ENCODE measurements at places on chromosomes 3 and 15.

DNA sequence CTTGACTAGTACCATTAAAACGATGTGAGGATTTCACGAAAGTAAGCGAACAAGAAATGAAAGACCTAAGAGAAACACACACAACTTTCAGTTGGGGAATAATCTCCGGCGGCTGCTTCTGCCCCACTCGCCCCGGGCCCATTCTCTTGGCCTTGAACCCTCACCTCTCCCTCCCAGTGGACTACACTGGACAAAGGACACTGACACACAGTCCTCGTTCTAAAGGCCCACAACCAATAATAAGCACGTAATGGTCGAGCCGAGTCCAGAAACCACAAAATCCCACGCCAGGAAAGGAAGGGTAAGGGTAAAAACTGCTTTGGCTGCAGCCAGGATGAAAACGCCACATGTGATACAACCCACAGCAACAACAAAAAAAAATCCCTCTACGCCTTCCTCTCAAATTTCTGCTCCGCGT, 469 bp downstream of the ZNF770 start:
- no peak for DNase-seq

DNA sequence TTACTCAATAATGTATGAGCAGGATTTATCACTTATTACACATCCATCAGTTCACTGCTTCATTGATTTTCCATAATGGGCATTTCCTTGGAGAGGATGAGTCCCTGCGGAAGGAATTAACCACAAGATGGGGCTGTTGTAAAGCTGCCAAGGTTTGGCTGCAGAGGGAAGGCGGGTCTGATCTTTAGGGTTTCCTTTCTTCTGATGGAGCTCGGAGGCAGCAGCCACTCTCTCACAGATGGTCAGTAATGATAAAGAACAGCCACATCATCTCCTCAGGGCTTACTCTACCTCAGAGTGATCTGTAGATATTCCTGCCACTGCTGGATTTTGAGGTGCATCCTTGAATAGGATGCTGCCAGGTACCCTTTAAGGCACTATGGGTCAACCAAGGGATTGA, 115.2 kb downstream of the USP13 start:
- no peak for DNase-seq

GRCh38 chr3:195690951-195691350, 29.8 kb upstream of the MUC20 start:
- no peak for DNase-seq

- DNase-seq = no peak
Measured at GRCh38 chr3:117893001-117893400, 1141.6 kb downstream of the IGSF11 start.

- DNase-seq = no peak
Measured at GRCh38 chr15:83206526-83207008, 1.1 kb downstream of the HDGFL3 start.

DNA sequence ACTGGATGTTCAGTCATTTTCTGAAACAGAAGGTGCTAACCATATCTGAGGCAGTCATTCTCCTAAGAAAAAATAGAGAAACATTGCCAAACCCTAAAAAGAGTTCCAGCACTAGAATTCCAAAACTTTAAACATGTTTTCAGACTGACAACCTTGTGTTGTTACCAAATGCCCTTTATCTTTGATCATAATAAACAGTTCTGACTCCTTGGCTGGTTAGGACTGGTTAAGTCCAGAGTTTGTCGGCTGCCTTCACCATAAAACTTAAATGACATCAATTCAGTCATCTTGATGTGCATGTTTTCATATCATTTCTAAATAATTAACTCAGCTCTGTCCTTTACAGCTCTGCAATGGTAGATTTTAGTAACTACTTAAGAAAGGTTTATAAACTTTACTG, 68.0 kb downstream of the COL8A1 start:
- no peak for DNase-seq

- no peak for DNase-seq
Measured at GRCh38 chr3:131053043-131053859, 26.6 kb downstream of the NEK11 start.

DNA sequence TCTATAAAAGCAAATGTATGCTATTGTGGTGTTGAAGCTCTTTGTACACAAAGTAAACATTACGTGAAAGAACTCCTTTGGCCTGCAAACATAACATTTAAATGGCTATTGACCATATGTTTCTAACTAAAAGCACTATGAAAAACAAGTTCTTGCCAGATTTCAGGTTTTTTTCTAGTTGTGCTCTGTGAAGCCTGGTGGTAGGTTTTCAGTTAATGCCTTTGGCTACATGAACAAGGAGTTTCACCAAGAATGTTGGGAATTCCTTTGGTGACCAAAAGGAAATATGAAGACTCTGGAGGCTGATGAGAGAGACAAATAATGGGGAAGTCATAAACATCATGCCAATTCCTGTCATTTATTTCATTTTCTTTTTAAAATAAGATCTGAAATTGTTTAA, 66.0 kb downstream of the RBMS3 start:
- no peak for DNase-seq

- no peak for DNase-seq
Measured at GRCh38 chr3:55813268-55814097, 326.4 kb upstream of the WNT5A start.
